ENCODE measurements at places on chromosomes 3 and 15.

GRCh38 chr15:60005352-60006202, 1.5 kb downstream of the FOXB1 start:
- no peak for DNase-seq

DNA sequence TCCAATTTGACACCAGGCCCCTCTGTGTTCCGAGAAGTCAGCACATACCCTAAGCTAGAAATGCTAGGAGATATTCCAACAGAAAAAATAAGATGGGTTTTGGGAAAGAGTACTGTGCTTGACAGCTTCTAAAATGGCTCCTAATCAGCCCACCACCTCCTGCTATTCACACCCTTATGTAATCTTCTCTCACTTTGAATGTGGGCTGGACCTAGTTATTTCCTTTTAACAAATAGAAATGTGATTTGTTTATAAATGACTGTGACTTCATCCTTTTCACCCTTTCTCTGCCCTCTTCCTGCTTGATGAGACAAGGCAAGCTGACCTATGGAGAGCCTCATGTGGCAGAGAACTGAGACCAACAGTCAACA, 961.1 kb downstream of the FHIT start:
- no peak for DNase-seq

GRCh38 chr15:77025941-77026411, 31.1 kb downstream of the PSTPIP1 start:
- DNase-seq, result no peak

GRCh38 chr3:150931745-150932144, 26.5 kb upstream of the MINDY4B start:
- no peak for DNase-seq

- DNase-seq, result no peak
Observed at GRCh38 chr3:101940521-101941317, 91.4 kb downstream of the NFKBIZ start.

DNA sequence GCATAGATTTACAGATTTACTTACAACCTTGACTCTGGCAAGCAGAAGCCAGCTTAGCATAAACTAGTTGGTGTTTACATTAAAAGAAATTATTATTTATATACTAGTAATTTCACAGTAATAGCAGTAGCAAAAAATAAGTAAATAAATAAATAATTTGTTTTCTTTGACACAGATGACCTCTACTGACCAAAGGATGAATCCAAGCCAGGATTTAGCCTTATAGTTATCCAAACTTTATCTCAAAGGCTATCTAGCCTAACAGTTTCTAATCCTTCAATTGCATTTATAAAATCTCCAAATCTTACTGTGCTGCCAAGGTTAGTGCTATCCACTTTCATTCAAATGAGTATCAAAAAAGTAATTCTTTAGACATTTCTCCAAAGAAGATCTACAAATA, 64.3 kb downstream of the FRMD5 start:
- no peak for DNase-seq

DNA sequence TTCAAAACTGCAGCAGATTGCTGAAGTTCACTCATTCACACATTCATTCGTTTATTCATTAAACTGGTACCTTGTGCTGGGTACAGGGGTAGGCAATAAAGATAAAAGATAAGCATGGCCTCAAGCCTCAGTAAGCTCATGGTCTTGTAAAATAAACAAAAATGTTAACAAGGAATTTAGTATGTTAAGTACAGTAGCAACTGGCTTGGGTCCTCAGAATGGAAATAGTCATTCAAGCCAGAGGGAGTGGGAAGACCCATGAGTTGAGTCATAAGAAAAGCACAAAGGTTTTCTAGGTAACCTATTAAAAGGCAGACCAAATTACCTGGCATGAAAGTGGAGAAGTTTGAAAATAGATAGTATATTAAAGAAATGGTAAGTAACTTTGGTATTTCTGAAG, 163.3 kb downstream of the CDIN1 start:
- no peak for DNase-seq
